ENCODE measurements at places on chromosomes 12 and 14.

DNA sequence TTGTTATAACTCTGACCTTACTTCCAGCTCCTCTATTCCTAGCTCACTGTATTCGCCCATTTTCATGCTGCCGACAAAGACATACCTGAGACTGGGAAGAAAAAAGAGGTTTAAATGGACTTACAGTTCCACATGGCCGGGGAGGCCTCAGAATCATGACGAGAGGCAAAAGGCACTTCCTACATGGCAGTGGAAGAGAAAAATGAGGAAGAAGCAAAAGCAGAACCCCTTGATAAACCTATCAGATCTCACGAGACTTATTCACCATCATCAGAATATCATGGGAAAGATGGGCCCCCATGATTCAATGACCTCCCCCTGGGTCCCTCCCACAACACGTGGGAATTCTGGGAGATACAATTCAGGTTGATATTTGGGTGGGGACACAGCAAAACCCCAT, 14.5 kb upstream of the PHC1 start:
- no peak for DNase-seq

- DNase-seq: no peak
Measured at GRCh38 chr14:54818201-54819133, 84.2 kb downstream of the GCH1 start.

GRCh38 chr12:63952995-63953394, 108.5 kb downstream of the SRGAP1 start:
- DNase-seq: no peak

- DNase-seq: no peak
Measured at GRCh38 chr14:81062816-81063215, 107.4 kb downstream of the TSHR start.

GRCh38 chr12:110007881-110008280, 8.7 kb downstream of the ANKRD13A start:
- DNase-seq: no peak

DNA sequence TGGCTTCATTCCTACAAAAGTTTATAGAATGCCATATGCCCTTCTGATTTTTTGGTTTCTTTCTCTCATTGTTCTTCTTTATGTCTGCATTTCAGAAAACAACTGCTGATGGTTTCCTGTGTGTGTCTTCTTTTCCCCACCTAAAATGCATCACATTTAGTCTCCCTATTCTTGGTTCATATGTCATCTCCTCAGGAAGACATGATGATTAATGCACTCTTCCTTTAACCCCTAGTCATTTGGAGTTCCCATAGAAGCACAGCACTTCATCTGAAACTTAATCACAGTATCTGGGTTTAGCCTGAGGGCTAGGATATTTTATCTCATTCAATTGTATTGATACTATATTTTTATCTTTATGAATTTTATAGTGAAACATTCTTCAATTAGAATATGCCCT, 21.5 kb downstream of the GNPNAT1 start:
- no peak for DNase-seq

- no peak for DNase-seq
Measured at GRCh38 chr12:52126605-52127578, 47.4 kb downstream of the SMIM41 start.

DNA sequence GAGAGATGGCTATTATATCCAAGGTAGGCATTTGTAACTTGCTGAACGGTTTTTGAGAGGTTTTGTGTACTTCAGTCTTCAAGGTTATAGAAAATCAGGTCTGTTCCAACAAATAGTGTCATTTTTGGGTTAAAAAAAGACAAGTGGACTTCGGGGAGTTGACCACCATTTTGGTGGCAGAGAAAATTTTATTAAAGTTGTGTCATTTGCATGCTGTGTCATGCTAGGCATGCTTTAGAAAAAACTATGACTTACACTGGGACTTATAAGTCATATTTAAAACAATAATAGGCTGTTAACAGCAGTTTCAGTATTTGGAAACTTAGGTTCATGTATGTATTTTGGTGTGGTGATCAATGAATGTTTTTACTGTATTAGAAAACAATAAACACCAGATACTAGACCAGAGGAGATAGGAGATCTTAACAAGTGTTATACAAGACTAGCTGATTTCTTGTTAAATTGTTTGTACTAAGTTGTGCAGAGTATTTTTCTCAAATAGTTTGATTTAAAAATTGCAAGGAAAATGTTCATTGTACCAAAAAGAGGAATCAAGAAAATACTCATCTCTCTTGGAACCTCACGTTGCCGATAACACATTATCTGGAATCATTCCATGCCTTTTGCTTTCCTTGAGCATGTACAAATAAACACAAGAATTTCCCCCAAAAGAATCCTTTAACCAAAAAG, 1.4 kb downstream of the RAN start:
- no peak for DNase-seq

GRCh38 chr14:68043752-68044151, 224.2 kb downstream of the RAD51B start:
- DNase-seq: no peak

GRCh38 chr14:71449316-71450055, 482.7 kb upstream of the RGS6 start:
- no peak for DNase-seq

DNA sequence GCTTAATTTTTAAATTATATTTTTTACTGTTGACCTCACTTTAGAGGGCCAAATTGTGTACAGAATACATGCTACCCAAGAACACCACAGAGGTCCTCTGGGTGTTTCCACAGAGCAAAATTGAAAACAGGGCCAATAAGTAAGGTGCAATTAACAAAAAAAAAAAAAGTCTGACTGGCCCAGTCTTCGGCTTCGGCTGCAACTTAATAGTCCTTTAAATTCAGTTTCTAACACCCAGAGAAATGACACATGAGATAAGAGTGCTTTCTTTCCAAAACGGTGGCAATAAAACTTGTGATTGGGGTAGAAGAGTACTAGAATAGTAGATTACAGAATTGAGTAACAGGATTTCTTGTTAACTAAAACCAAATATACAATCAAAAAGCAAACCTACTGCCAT, 81.3 kb downstream of the MED13L start:
- DNase-seq: no peak

- DNase-seq: peak; percentile 62
Measured at GRCh38 chr12:9634177-9634803, 26.6 kb upstream of the KLRB1 start.

GRCh38 chr12:24494401-24494800, 454.5 kb downstream of the BCAT1 start:
- DNase-seq: no peak

- DNase-seq: no peak
Measured at GRCh38 chr12:124814741-124815613, 48.7 kb downstream of the SCARB1 start.

DNA sequence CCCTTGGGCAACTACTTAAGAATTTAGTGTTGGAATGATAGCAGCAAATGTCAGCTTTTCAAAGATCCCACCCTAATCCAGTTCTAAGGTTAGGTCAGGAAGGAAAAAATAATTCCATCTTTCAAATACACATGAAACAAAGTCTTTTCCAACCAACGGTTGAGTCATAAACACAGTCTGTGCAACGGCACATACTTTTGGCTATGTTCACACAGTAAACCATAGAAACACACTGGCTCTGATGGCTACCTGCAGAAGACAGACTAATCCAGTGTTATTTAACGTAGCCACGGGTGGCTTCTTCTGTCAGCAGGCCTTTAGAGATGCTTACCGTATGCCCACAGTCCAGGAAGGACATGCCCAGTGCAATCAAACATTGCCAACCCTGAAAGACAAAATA, 35.7 kb downstream of the HIGD1C start:
- no peak for DNase-seq

- no peak for DNase-seq
Measured at GRCh38 chr12:111826992-111827391, 15.0 kb upstream of the MAPKAPK5 start.

GRCh38 chr14:33848706-33849454, 102.0 kb downstream of the EGLN3 start:
- DNase-seq: peak; percentile 67

GRCh38 chr12:117362391-117362790, 965 bp upstream of the NOS1 start:
- no peak for DNase-seq

GRCh38 chr14:71597955-71598660, 334.1 kb upstream of the RGS6 start:
- no peak for DNase-seq

DNA sequence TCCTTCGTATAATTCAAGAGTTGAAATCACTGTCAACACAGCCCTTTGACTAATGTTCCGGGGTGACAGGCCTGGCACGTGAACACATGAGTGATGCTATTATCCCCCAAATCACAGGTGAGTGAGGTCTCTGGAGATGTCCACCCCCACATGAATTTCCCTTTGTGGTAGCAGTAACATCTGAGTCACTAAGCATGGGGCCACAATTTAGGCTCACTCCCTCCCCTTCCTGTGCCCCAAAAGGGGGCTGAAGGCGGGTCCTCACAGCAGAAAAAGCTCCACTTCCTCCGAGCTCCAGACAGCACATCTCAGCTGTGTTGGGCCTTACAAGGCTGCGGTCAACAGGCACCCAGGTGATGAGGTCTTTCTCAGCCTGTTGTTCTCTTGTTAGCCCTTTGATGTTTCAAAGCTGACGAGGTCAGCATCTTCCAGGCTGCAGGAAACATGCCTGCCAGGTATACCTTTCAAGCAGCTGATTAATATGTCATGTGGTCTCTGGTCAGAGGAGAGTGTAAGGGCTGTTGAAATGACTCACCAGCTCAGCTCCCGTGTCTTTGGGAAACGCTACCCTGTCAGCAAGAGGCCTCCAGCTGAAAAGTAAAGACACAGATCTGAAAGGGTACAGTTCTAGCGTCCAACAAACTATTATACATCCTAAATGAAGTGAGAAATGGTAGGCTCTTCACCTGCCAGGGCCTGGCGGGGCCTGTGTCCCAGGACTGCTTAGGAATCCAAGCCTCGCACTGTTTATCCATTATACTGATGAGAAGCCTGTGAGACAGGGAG, 107.3 kb downstream of the ZFP36L1 start:
- DNase-seq: peak; percentile 62

GRCh38 chr12:121592320-121592719, 11.5 kb upstream of the KDM2B start:
- no peak for DNase-seq

GRCh38 chr14:105494606-105494929, 3.5 kb downstream of the TEDC1 start:
- DNase-seq: no peak

DNA sequence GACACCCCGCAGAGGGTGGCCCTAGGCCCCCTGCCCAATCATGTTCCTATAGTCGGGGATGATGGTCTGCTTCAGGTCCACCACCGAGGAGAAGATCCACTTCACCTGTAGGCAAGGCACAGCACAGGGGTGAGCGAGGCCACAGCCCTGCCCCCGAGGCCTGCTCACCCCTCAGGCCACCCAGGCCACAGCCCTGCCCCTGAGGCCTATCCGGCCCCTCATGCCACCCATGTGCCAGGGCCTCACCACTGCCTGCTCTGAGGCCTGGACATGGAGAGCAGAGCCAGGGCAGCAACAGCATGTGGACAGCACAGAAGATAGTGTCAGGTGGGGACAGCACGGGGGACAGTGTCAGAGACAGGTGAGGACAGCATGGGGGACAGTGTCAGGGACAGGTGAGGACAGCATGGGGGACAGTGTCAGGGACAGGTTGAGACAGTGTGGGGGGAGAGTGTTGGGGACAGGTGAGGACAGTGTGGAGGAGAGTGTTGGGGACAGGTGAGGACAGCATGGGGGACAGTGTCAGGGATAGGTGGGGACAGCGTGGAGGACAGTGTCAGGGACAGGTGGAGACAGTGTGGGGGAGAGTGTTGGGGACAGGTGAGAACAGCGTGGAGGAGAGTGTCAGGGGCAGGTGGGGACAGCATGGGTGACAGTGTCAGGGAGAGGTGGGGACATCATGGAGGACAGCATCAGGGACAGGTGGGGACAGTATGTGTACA, 239.7 kb downstream of the TMEM121 start:
- no peak for DNase-seq

DNA sequence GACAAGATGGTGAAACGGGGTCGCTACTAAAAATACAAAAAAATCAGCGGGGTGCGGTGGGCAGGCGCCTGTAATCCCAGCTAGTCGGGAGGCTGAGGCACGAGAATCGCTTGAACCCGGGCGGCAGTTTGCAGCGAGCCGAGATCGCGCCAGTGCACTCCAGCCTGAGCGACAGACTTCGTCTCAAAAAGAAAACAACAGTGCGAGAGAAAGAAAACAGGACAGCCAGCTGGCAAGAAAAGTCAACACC, 633 bp upstream of the RNU4-2 start:
- DNase-seq: no peak

DNA sequence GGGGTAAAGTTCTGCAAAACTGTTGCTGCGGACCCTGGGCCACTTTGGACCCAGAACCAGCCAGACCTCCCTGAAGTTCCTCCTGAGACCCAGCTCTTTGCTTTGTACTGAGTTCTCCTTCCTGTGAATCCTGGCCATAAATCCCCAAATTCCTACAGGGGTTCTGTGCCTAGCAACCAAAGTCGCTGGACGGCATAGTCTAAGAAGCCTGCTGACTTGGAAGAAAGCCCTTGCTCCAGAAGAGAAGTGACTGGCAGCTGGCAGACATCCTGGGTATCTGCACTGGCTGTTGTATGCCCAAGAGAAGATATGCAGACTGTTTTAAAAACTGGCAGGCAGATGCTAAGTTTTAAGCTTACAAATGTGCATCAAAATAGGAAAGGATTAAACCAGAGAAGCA, 99.9 kb upstream of the SLC24A4 start:
- no peak for DNase-seq

- DNase-seq: no peak
Measured at GRCh38 chr14:55699131-55700057, 119.4 kb downstream of the KTN1 start.

DNA sequence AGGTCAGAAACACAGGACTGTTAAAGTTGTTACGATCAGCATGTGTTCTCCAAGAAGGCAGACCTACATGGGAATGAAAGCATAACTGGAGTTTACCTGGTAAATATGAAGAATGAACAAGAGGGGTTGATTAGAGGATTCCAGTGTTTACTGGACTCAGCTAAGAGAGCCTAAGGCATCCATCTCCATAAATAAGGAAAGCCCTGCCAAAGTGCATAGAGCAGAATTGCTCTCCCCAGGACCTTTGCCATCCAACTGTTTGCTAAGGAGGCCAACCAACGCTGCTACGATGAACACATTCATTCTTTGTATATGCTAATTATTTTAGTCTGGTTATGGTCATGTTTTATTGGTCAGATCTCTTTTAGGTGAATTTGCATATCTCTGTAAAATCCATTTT, 17.1 kb upstream of the PAWR start:
- DNase-seq: no peak

- DNase-seq: no peak
Measured at GRCh38 chr12:30853561-30854133, 72.9 kb upstream of the TSPAN11 start.

- DNase-seq: no peak
Measured at GRCh38 chr12:78099806-78100205, 269.1 kb downstream of the NAV3 start.
